WTC11 (cell line): ENCODE measurements at places on chromosomes 11 and 22.

DNA sequence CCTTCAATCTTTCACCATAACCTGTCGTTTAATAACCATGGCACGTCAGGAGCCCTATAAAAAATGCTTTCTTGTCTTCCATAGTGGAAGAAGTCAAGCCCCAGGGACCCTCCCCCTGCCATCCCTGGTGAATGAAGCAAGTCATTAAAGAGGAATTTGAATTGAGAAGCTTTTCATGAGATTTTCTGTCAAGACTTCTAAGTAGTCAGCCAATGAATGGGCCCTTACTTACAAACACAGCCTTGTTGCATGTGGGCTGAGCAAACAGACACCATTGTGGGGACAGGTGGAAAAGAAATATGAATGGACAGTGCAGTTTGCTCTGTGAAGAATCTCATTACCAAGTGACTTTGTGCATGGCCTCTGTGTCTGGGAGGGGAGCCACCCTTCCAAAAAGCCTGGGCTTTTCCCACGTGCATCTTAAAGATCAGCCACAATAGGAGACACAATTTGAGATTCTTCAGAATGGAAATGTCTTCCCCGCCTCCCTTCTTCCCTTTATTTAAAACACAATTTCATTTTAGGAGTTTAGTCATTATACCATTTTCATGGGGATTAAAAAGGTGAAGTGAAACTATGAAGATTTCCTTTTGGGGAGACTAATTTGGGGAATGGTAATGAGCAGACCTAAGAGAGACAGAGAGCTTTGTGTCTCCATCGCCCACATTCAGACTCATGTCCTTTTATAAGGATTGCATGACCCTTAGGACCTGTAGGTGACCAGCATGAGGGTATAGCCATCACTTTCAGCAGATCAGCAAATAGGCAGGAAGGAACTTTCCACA lies 152.0 kb downstream of the LRRC4C start:
- DNase-seq: no peak

- no peak for DNase-seq
These were observed 833 bp downstream of the SCUBE2 start for GRCh38 chr11:9090488-9091043.

GRCh38 chr22:37996515-37997246 lies 12.3 kb upstream of the SOX10 start:
- DNase-seq: no peak

GRCh38 chr22:21568347-21569075 lies 997 bp downstream of the UBE2L3 start:
- DNase-seq: no peak

DNA sequence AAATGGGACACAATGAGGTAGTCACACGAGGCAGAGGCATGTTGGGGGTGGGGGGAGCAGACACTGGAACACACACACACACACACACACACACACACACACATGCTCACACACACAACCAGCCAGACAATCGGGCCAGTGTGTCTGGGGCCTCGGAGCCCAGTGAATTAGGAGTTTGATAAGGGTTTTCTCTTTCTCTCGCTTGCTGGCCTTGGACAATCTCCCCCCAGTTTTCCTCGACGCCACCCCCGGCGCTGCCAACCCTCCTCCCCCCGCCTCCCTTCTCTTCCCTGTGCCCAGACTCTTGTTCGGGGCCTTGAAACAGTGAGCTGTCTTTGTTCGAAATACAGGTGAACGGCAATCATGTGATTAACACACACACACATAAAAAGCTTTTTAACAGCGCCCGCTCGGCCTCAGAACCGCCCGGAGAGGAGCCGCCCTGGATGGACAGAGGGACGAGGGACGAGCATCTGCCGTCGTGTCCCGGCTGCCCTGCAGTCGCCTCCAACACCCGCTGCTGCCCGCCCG lies 1.5 kb upstream of the SOX10 start:
- no peak for DNase-seq

GRCh38 chr11:5364214-5364613 lies 12.9 kb downstream of the OR51B6 start:
- no peak for DNase-seq

DNA sequence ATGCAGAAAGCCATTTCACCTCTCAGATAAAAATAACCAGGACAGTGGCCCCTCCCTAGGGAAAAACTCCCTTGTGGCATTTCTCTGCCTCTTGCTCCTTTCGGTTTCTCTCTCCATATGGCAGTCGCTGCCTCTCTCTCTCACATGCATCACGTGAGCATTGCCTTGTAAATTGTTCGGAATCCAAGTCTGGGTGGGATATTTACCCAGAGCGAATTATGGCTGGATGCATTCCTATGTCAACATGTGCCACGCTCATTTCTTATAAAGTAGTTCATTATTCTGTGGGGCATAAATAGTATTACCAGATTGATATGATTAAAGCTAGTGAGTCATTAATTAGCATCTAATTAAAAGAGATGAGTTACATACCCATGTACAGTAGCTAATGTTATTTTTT lies 392.9 kb downstream of the INSC start:
- DNase-seq: no peak

GRCh38 chr11:66100272-66101065 lies 30.4 kb downstream of the PACS1 start:
- no peak for DNase-seq

DNA sequence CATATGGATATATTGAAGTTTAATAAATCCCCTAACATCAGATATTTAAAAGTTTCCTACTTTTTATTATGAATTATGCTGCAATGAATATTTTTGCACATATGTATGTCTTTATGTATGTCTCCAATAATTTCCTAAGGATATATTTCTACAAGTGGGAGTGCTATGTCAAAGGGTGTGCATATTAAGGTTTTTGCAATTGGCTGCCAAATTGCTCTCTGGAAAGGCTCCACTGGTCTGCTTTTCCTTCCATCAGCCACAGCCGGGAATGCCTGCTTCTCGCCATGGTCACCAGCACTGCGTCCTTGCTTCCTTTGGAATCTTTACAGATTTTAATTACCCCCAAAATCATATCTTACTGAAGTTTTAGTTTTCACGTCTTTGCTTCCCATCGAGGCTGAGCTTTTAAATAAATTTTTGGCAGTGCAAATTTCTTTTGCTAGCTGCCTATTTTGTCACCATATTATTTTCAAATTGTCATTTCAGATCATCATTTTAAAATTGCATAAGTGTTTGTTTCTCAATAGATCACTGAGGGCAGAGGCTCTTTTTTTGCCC lies 221.7 kb downstream of the SNX19 start:
- no peak for DNase-seq

- DNase-seq: peak; percentile 30
These were observed 43.4 kb downstream of the GRIK4 start for GRCh38 chr11:120554766-120555432.

GRCh38 chr22:24536089-24536488 lies 18.8 kb downstream of the GUCD1 start:
- no peak for DNase-seq

- peak; percentile 59 for DNase-seq
These were observed 703 bp downstream of the ABTB2 start for GRCh38 chr11:34356913-34357700.

GRCh38 chr22:17787241-17787640 lies 13.0 kb upstream of the BID start:
- DNase-seq: no peak

GRCh38 chr11:131885431-131885830 lies 515.0 kb downstream of the NTM start:
- no peak for DNase-seq

- DNase-seq: no peak
These were observed 1.4 kb downstream of the SIGIRR start for GRCh38 chr11:413120-414081.

DNA sequence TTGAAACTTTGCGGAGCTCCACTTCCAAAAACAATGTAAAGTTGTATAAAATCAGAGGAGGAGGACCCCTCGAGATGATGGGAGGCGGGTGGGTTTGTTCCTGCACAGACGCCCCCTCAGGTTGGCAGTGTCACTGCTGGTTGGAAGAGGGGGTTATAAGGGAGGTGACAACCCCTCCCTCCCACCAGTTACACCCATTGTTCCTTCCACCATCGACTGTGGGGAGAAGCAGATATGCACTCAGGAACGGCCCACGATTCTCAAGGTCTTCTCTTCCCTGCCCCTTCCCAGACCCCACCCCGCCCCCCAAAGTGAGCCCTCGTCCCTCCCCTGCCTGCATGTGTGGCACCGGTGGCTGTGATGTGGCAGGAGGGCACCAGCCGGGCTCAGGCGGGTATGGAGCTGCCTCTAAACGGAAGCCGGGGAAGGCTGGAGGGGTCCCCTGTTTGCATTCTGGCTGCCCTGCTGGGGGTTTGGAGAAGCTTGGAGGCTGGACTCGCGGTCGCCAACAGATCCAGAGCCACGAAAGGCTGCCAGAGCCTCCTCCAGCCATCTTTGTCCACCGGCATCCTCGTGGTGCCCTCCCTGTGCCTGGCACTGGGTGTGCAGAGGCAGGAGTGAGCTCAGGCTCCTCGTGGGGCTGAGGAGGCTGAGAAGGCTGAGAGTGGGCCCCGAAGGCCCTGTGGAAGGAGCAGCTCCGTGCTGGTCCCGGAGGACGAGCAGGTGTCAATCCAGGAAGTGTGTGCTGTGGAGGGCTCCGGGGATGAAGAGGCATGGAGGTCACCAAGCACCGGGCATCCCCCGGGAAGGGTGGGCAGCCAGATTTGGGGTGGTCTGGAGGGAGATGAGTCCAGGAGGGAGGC lies 778 bp downstream of the KDELR3 start:
- peak; percentile 44 for DNase-seq

DNA sequence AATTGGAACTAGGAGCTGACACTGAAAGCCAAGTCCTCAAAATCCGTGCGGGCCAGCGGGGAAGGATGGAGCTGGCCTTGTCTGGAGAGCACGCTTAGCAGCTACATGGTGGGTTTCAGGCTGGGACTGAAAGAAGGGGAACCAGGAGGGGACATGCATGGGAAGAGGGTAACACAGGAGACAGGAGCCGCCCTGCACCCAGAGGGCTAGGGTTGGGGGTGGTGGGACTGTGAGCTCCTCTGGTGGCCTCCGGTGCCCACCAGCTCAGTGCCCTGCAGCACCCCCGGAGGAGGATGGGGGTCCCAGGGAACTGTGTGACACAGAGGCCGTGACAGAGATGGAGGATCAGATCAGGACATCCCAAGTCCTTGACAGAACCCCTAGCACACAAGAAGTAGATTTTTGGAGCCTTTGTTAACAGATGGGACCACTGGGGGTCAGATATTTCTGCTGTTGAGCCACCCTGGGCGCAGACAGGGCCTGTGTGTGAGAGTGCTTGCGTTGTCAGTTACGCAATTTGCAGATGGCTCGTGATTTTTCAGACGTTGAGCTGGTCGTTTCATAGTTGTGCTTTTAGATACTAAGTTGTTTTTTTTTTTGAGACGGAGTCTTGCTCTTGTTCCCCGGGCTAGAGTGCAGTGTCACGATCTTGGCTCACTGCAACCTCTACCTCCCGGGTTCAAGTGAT lies 21.3 kb upstream of the GRAMD4 start:
- DNase-seq: no peak

- no peak for DNase-seq
These were observed 3.5 kb downstream of the LARGE2 start for GRCh38 chr11:45926001-45926401.

DNA sequence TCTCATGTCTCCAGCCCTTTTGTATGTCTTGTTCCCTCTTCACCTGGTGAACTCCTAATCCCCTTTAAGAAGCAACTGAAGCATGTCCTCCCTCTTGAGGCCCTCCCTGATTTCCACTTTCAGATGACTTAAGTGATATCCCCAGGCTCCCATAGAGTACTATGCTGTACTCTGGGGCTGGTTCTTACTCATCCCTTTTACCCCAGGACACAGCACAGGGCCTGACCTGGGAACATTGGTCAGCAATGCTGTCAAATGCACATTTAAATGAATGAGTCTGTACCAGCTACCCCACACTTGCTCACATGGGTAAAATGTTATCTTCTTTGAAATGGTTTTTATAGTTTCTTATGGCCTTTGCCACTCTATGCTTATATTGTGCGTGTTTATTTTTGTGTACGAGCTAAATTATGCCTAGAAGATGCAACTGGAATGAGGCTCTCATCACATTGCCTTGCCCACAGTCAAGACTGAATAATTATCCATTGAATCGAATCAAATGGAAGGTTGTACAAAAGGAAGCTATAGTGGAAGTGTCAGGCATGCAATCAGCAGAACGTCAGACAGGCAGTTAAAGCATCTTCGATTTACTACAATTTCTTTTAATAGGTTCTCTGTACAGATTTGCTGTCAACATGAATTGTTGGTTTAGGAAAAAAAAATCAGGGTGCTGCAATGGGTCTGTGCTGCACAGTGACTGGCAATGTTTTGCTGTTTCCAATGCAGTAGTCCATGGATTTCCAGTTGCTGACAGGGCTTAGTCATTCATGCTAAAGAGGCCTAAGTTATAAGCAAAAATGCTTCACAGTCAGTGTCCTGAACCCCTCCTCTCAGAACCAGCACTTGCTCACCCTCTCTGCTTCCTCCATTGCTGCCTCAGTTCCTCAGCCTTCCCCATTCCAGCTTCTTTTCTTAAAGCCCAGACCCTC lies 79.5 kb downstream of the PARVA start:
- no peak for DNase-seq

- no peak for DNase-seq
These were observed 4.0 kb downstream of the RPS13 start for GRCh38 chr11:17073370-17074027.

- DNase-seq: no peak
These were observed 53.7 kb downstream of the DSCAML1 start for GRCh38 chr11:117743121-117743815.

- DNase-seq: peak; percentile 78
These were observed 11.0 kb downstream of the CRELD2 start for GRCh38 chr22:49929211-49929979.

DNA sequence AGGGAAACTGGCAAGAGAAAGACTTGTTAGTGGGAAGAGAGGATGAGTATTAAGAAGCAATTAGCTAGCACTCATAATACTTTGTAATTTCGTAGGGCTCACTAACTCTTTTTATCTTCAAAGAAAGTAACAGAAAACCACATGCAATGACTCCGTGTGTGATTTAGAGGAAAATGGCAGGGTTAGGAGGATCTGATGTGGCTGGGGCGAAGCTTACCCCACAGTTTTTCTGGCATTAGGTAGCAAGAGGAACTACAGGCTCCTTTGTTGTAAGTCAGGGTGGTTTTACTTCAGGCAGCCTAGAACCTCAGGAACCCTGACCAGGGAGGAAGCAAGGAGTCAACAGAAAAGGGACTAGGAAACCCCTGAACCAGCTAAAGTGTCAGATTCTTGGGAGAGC lies 89.7 kb downstream of the SPON1 start:
- no peak for DNase-seq

- DNase-seq: no peak
These were observed 13.6 kb downstream of the RNF185 start for GRCh38 chr22:31173386-31174145.
